ENCODE measurements at places on chromosomes 1 and 21.

GRCh38 chr21:43338951-43339350 is 88.0 kb downstream of the SIK1 start:
- DNase-seq: no peak

GRCh38 chr1:24912376-24913273 is 17.5 kb downstream of the RUNX3 start:
- DNase-seq: no peak

- no peak for DNase-seq
Observed at GRCh38 chr1:106787520-106787919, 269.0 kb upstream of the PRMT6 start.

DNA sequence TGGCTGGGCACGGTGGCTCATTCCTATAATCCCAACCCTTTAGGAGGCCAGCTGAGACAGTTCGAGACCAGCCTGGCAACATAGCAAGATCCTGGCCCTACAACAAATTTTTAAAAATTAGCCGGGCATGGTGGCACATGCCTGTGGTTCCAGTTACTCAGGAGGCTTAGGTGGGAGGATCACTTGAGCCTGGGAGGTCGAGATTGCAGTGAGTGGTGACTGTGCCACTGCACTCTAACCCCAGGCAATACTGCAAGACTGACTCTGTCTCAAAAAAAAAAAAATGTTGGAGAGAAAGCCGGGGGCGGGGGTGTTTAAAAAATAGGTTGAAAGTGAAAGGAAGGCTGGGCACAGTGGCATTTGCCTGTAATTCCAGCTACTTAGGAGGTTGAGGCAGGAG is 16.5 kb downstream of the CLDN19 start:
- peak; percentile 14 for DNase-seq

DNA sequence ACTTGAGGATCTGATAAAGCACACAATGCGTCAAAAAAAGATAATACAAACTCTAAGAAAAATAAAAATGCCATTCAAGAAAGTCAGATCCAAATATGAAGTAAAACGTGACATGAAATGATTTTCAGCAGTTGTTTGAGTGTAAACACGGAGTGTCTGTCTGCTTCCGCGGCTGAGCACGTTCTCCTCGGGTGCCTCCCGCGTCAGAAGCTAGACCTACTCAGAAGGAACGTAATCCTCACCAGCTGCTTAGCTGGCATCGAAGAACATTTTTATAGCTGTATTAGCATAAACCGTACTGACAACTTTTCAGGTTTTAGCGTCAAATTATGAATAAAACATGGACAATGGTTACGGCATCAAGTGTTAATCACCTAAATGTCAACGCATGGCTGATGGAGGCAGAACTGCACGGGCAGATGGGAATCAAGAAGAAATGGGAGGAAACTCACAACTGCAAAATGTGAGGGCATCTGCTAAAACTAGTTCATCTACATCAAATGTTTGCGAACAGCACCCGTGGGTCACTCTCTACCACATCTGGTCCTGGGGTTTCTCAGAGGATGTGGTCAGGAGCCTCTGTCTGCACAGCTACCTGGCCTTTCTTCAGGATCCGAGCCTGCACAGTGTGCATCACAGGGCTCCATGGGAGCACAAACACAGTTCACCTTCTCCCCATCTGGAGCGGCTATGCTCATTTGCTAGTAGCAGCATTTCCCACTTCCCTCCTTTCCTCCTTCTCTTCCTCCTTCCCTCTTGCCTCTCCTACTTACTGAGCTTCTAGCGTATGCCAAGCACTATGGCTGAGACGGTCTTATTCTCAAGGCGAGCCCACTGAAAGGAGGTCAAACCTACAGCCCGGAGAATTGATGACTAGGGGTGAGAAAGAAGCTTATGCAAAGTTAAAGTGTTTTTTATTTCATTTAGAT is 40.0 kb downstream of the RCAN1 start:
- no peak for DNase-seq

DNA sequence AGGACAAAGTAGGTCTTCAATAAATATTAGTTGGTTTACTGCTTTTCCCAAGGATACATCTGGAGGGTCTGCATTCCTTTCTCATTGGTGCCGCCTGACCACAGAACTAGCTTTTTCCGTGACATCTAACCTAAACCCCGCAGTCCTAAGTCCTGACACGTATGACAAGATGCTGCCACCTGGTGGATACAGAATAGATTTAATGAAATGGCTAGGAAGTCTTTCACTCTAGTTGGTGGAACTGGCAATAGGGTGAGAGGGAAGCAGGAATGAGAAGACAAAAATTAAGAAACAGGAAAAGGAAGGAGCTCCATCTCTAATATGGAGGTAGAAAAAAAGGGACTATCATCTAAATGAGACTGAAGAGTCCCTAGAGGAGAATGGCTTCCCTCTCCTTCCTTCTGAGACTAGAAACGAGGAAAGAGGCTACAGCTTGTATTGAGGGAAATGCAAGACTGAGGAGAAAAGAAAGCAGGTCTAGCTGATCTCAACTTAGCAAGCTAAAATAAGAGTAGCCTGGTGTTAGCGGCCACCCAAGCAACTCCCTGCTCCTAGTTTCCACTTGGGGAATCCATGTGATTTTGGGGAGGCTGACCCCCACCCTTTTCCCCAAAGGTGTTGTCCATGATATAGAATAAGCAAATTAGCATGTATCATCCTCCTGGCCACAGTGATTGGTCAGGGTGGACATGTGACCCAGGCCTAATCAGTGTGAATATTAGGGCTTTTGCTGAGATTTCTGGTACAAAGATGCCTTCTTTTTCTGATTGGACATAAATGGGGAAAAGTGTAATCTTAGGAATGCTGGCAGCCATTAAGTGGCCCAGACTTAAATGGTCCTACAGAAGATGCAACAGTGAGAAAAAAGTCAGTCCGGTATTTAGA is 5.9 kb downstream of the RFX5 start:
- peak; percentile 38 for DNase-seq

- no peak for DNase-seq
Observed at GRCh38 chr1:15137809-15138208, 15.7 kb upstream of the TMEM51 start.

- no peak for DNase-seq
Observed at GRCh38 chr1:46647611-46648010, 20.6 kb downstream of the ATPAF1 start.

GRCh38 chr21:42254651-42255601 is 36.0 kb downstream of the ABCG1 start:
- no peak for DNase-seq

DNA sequence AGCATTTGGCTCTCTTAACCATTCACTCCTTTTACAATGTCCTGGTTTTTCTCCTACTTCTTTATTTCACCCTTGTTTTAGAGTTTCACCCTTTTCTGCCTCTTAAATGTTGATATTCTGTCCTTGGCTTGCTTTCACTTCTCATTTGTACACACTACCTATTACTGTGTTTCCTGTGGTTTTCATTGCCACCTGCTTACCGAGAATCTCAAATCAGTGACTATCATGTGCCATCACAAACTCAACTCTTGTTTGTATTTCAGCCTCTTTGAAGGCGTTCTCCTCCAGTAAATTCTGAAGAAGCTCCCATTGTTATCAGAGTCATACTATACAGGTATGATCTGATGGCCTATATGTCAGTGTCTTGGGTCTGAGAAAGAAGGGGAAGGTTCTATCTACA is 65.7 kb downstream of the NPHS2 start:
- no peak for DNase-seq

- DNase-seq: no peak
Observed at GRCh38 chr1:243855616-243856318, 5.7 kb upstream of the AKT3 start.

GRCh38 chr1:223721658-223722607 is 9.6 kb downstream of the CAPN2 start:
- no peak for DNase-seq

GRCh38 chr1:119971710-119972570 is 75.6 kb upstream of the ADAM30 start:
- no peak for DNase-seq

GRCh38 chr1:30188999-30189398 is 534.4 kb downstream of the MATN1 start:
- no peak for DNase-seq

GRCh38 chr1:76402128-76402527 is 327.6 kb downstream of the ST6GALNAC3 start:
- DNase-seq: no peak

DNA sequence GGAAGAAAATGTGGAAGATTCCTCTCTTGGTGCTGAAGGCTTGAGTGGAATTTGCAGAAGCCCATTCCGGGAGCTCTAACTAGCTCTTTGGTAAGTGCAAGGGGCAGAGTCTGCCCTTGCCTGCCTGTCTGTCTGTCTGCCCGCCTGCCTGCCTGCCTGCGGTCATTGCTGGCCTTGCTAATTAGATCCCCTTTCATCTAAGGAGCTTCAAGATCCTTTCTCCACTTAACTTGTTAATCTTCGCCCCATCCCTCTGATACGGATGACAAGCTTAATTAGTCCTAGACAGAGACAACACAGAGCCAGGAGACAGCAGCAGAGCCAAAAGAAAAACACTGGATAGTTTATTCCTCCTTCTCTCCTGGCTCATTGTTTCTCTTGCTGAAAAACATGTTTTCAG is 80.2 kb upstream of the GADD45A start:
- no peak for DNase-seq

DNA sequence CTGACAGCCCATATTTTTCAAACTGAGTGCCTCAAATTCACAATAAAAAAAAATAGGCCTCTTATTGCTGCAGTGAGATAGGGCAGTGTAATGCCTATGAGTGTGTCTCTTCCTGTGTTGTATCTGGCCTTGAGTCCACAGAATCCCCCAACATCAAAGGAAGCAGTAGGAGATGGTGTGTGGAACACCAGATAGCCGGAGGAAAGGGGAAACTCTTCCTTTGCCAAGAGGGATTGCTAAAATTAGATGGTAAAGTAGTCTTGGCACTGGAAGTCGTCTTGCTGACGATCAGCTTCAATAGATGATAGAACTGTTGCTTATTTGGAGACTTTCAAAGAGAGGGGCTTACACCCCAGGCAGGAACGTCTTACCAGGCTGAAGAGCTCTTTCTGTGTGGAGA is 51.8 kb downstream of the RUNX1 start:
- DNase-seq: no peak

DNA sequence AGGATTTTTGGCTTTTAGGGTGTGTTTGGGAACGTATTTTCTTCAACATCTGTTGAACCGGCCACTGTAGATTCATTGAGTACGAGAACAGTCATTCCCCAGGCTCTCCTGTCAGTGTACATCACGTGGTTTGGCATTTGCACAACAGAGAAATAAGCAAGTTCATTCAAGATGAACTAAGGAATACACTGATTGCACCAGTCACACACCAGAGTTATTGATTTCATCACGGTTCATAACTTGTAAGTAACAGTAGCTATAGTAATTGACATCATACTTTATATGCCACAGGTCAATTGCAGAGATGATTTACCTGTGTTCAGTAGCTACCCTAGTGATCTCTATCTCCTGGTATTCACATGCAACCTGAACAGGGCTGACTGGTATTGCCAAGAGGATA is 90.7 kb upstream of the ETS2 start:
- no peak for DNase-seq

DNA sequence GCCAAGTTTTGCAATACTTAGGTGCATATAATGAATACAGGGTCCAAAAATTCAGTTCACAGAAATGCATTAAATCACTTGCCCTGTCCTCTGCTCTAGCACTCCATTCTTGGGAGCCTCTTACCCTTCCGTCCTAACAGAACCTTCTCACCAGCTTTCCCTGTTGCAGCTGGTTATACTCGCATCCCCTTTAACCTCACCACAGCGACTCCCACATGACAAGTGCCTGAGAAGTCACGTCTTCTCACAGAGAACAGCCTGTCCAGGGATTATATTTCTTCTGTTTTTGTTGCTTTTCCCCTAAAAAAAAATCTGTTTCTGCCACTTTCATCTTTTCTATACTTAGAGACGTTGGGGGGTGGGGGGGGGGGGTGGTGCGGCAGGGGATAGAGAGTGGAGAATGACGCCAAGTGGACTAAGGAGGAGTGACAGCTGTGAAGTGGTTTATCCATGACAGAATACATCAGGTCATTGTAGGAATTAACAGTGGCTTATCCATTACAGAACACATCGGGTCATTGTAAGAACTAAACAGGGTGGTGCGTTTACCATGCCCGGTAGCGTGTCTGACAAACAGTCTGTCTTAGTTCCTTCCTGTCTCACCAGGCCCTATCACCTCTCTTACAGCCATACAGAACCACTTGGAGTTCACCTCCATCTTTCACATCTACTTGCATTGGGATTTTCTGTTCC is 117.6 kb downstream of the UBE2U start:
- DNase-seq: no peak

- no peak for DNase-seq
Observed at GRCh38 chr21:15592271-15592860, 137.4 kb upstream of the USP25 start.

- no peak for DNase-seq
Observed at GRCh38 chr1:115465802-115466363, 127.8 kb upstream of the NGF start.
